ENCODE measurements at places on chromosomes 16 and 17.
A peak's percentile ranks its signal among the peaks of the same experiment; 100 is the strongest.

DNA sequence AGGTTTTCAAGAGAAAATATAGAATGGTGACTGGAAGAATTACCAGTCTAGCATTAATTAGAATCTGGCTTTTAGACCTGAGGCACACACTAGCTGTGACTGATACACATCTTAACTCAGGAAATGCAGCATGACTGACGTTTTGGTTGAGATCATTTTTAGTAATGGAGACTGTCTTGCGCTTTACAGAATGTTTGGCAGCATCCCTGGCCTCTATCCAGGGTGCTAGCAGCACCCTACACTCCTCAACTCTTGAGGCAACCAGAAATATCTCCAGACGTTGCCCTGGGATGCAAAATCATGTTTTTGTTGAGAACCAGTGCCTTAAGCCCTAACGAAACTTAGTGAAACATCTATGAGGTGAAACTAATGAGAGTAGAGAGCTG, 109.0 kb downstream of the HS3ST3A1 start:
- no peak for DNase-seq

DNA sequence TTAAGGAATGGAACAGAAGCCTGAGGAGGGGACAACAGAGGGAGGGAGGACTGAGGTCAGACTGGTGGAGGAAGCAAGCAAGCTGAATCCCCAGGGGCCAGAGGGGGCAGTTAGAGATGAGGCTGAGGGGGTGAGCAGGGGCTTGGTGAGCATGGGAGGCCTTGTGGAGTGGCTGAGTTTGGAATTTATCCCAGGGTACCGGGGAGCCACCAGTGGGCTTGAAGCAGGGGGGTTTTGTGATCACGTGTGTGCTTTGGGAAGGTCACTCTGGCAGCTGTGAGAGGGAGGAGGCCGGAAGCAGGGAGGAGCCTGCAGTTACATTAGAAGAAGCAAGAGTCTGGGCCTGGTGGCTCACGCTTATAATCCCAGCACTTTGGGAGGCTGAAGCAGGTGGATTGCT, 9.8 kb upstream of the CTCF start:
- no peak for DNase-seq

- DNase-seq, result no peak
Observed at GRCh38 chr17:36911001-36911400, 26.3 kb upstream of the LHX1 start.

DNA sequence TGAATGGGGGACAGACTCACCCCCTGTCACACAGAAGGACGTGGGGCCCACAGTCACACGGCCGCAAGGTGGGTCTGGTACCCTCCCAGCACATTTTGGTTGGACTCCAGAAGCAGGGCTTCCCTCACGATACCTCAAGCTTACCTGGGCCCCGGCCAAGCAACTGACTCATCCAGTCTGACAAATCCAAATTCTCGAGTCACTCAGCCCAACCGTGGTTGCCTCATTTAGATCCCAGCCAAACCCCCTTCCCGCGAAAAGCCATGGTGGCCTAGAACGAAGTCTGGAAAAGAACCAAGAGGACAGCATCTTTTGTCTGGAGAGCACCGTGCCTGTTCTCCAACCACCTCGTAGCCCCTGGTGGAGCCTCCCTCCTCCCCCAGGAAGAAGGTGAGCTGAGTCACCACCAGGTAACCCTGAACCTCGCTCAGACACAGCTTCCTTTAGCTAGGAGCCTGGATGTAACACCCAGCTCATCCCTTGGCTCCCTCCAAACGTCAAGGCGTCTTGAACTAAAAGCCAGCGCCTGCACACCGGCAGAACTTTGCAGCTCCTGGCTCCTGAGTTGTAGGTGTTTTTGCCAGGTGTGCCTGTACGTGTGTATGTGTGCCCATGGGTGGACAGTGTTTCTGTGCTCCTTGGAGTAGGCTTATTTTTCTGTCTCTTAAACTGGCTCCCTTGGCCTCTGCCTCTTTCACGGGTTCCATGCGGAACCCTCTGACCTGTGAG, 78.9 kb downstream of the CMIP start:
- no peak for DNase-seq

DNA sequence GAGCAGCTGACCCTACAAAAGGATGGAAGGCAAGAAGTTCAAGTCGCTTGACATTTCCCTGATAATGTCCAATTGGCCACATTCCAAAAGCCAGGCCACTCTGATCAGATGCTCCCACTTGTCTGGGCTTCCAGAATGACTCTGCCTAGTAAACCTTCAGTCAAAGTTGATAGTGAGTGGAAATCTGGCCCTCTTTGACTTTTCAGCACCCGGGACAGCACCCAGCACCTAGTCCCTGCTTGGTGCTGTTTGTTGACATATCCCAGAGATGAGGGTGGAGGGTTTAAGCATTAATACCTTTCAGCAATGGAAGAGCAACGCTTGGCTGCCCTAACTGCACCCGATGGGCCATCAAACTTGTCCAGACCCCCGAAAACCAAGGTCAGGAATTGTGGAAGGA, 131.3 kb downstream of the AIPL1 start:
- no peak for DNase-seq

- no peak for DNase-seq
Observed at GRCh38 chr17:55926276-55926990, 175.6 kb downstream of the PCTP start.

GRCh38 chr16:48155926-48156789, at the start of gene ABCC12:
Gene ABCC12, minus strand, starts transcription at chr16:48155993. Its CDS starts 9,569 bp downstream, at chr16:48146424.
- DNase-seq, result no peak

DNA sequence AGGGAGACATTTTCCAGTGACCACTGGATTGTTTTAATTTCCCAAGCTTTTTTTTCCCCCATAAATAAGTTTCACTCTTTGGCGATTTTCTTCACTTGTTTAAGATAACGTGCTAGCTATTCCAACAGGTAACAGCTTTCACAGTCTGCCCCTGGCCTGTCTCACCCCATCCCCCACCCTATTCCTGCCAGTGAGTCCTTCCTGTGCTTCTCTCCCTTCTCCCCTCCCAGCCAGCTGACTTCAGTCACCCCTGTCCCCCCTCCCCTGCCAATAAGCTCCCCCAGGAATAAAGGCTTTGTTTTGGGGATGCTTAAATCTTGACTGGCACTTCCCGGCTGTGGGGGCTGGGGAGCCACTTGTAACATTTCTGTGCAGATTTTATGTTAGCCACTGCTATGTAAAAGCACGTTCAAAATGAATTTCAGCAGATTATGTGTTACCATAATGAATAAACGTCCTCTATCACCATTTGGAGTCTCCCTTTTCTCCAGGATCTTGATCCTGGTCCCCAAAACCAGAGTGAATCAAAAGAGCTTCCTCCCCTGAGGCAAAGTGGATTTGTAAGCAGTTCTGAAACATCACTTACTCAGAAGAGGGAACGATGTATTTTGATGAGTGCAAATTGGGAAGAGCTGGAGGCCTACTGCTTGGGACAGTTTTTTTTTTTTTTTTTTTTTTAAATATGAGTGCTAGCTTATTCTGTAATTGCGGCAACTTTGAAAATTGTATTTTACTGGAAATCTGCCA, 58.2 kb downstream of the IGF2BP1 start:
- DNase-seq, result no peak

GRCh38 chr16:23504076-23504452, 6.2 kb downstream of the GGA2 start:
- DNase-seq, result no peak

GRCh38 chr16:30692396-30693064, 6.4 kb upstream of the SRCAP start:
- DNase-seq, result no peak

GRCh38 chr17:71934520-71934919, 186.3 kb upstream of the SOX9 start:
- no peak for DNase-seq

DNA sequence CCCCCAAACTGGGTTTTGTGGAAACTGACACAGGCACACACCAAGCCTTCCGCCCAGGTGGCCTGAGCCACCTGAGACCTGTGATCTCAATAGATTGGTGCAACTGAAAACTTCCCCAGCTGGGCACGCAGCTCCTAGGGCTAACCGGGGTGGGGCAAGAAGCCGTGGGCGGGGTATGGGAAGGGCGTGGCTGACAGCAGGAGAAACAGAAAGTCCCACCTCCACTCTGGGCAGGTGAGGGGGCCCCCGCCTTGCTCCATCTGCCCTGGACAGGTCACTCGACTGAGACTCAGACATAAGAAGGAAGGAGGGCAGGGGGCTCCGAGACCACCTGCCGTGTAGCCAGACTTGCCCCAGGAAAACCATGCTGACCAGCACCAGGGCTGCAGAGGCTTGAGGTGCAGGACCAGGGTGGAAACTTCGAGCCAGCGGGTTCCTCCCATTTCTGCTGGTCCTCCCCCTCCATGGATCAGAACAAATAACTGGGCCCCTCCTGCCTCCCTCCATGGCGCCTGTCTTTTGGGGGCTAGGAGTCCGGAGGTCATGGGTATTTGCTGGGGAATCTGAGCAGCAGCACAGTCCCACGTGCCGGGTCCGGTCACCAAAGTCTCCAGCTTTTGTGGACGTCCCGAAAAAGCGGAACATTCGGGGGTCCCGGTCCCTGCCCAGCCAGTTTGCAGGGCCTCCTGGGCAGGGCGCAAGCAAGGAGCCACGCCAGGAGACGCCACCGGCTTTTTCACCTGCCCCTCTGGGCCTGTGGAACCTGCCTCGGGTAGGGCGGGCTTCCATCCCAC, 1.3 kb downstream of the TIMP2 start:
- peak; percentile 10 for DNase-seq

DNA sequence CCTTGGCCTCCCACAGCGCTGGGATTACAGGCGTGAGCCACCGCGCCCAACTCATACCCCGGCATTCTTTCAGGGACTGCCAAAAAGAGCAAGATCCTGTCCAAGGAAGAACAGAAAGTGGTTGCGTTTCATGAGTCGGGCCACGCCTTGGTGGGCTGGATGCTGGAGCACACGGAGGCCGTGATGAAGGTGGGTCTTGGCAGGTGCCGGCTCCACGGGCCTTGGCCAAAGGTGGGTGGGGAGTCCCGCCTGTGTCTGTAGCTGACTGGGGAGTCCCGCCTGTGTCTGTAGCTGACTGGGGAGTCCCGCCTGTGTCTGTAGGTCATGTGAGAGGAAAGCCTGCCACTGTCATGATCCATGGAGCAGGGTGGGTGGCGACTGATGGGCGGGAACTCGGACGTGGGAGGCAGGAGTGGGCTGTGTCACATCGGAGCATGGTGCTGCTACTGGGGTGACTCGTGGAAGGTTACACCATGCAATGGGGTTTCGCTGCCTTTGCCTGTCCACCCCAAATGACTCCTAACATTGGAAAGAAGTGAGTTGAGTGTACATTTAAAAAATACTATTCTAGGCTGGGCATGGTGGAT, 10.0 kb upstream of the RPL13 start:
- DNase-seq, result no peak

DNA sequence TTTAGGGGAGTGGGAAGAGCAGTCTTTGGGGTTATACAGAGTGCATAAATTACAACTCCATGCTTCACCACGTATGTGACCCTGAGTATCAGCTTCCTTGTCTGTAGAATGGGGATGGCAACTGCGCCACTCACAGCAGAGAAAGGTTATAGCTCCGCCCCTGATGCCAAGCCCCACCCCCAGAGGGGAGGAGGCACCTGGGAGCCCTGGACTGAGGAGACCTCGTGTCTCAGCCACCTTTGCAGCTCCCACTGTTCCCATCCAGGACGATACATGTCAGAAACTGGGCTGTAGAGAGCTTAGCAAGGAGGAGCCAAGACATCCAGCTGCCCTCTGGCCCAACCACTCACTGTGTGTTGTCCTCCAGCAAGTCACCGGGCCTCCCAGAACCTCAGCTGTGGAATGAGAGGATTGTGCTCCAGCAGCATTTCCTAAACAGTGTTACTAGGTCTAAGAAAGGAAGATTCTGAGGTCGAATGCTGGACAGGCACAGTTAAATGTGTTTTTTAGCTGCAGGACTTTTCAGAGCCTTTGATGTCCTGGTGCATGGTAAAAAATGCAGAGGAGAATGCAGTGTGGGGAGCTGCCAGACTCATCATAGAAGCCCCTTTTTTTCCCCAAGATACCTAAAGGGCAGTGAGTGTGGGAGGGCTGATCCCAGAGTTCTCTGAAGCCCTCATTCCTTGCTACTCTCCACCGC, 49.4 kb downstream of the BEAN1 start:
- no peak for DNase-seq

GRCh38 chr17:21089145-21089544, 37.6 kb upstream of the DHRS7B start:
- no peak for DNase-seq

GRCh38 chr17:58597371-58597770, 82.9 kb upstream of the MTMR4 start:
- no peak for DNase-seq

DNA sequence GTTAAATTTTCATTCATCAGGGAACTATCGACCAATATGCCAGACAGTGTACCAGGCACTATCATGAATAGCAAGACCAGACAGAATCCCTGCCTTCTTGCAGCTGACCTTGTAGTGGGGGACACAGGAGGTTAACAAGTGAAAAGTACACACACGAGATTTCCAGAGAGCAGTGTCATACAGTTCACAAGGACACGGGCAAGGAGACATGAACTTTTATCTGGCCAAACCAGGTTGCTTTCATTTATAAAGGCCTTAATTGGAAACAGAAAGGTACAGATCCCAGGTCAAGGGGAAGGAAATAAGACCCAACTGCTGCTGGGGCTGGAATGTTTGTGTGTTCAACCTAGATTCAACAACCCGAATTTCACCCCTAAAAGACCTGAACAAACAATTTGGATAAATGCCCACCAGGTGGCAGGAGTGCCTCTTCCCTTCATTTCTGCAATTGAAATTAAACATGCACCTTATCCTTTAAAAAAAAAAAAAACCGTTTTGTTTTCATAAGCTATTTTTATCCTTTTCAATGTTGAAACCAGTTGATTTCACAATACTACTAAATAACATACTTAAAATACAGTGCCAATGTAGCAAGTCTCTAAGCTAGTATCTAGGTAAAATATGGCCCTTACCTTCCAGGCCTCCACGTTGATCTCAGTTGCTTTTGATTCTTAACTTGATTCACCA, 65.9 kb downstream of the EMP2 start:
- DNase-seq, result no peak

GRCh38 chr16:58086381-58087208, 42.6 kb downstream of the CFAP20 start:
- no peak for DNase-seq

- no peak for DNase-seq
Observed at GRCh38 chr17:81904600-81905423, 2.8 kb downstream of the NPB start.

- no peak for DNase-seq
Observed at GRCh38 chr16:23968176-23968575, 132.4 kb downstream of the PRKCB start.

GRCh38 chr17:33528846-33529245, 235.8 kb upstream of the ASIC2 start:
- no peak for DNase-seq

GRCh38 chr17:44204441-44204882, 4.8 kb upstream of the ATXN7L3 start:
- DNase-seq, result no peak

GRCh38 chr16:65415460-65415859, 293.6 kb upstream of the CDH11 start:
- DNase-seq, result no peak

Data from activated CD4-positive, CD25-positive, alpha-beta regulatory T cell (primary cell).